ENCODE measurements at places on chromosomes 2 and 18. TPM values are rescaled to one million over a fixed set of nuclear protein-coding genes. Genes with fewer than 3 reads are reported as not detected.

- peak overlapping the region; percentile 78 for H3K27ac ChIP-seq
- H3K4me3 ChIP-seq: no peak overlapping the region
- no peaks in the 10 kb centered on the region for H3K36me3 ChIP-seq
These were observed 14.0 kb downstream of the MBD2 start for GRCh38 chr18:54210463-54210862.

DNA sequence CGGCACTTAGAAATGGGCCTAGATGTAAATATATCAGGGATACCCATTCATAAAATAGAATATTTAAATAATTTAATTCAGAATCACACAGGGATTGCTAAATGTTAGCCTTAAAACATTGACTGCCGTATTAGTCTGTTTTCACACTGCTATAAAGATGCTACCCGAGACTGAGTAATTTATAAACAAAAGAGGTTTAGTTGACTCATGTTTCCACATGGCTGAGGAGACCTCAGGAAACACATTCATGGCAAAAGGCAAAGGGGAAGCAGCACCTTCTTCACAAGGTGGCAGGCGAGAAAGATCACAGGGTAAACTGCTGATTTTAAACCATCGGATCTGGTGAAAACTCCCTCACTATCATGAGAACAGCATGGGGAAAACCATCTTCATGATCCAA lies 223.6 kb upstream of the GULP1 start:
- DNase-seq: no peak
- no peaks in the 10 kb centered on the region for H3K36me3 ChIP-seq
- no peak overlapping the region for H3K27ac ChIP-seq
- no peak overlapping the region for H3K4me3 ChIP-seq
- H3K4me1 ChIP-seq: no peaks in the 10 kb centered on the region
- H3K27me3 ChIP-seq: no peaks in the 10 kb centered on the region

The CNTNAP5 gene
- total RNA-seq: not detected

The RUFY4 gene
- total RNA-seq: not detected

DNA sequence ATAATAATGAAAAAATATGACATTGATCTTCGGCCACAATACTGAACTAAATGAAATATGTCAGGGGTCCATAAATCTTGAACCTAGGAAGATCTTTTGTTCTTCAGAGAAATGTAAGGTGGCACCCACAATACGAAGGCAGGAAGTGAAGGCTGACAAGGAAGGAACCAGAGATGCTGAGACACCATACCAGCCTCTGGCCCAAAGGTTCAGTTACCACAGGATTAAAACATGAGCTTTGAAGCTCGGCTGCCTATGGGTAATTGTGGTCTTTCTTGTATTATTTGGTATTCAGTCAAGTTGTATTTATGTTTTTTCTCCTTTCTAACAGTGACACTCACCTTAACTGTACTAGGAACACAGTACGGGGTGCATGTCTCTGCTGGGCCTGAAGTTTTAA lies 448.8 kb upstream of the SETBP1 start:
- DNase-seq: no peak
- H3K27ac ChIP-seq: no peak overlapping the region
- H3K27me3 ChIP-seq: no peaks in the 10 kb centered on the region
- H3K36me3 ChIP-seq: no peaks in the 10 kb centered on the region
- H3K4me1 ChIP-seq: no peaks in the 10 kb centered on the region

Data from osteoblast (primary cell).